ENCODE measurements at places on chromosomes 1 and 21.

GRCh38 chr1:78401148-78401547, 89.6 kb upstream of the PTGFR start:
- no peak for DNase-seq

- no peak for DNase-seq
Observed at GRCh38 chr1:30803562-30803961, 46.0 kb upstream of the LAPTM5 start.

GRCh38 chr1:208158640-208159554, 85.3 kb downstream of the PLXNA2 start:
- peak; percentile 66 for DNase-seq

- DNase-seq = no peak
Observed at GRCh38 chr1:23118957-23119792, 49.5 kb downstream of the LUZP1 start.

DNA sequence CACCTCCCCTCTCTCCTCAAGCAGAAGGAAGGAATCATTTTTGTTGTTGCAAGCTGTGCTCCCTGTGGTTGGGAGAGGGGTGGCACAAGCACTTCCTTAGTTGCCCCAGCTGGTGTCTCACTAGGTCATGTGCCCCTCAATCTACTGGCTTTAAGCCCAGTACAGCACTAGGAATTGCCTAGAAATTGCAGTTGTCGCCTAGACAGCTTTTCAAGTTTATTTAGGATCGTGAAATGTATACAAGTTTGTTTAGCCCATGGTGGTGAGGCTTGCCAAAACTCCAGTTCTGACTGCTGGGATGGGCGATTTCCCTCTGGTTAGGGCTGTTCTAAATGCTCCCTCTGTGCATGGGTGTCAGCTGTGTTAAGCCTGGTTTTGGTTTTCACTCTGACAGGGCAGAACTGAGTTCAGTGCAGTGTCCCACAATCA, 126.8 kb upstream of the ZNF644 start:
- DNase-seq = peak; percentile 65

DNA sequence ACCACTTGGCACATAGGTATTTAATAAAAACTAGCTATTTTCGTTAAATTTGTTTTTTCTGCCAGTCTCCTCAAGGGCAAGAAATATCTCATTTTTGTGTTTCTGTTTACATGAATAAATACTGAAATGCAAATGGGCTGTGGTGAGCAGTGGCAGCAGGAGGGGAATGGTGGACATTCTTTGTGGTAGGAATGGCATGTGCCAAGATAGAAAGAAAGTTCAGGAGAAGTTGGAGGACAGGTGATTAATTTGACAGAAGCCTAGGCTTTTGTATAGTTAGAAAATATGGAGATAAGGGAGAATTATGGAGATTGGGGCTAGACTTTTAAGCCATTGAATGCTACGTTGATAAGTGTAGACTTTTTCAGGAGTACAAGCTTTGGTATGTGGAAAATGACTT, 8.6 kb downstream of the RAP1A start:
- no peak for DNase-seq

GRCh38 chr1:216903382-216903740, 180.1 kb upstream of the ESRRG start:
- peak; percentile 82 for DNase-seq

GRCh38 chr1:226664413-226665101, 74.5 kb downstream of the ITPKB start:
- DNase-seq = peak; percentile 46

GRCh38 chr1:159000625-159001024, 9.1 kb upstream of the IFI16 start:
- DNase-seq = no peak

DNA sequence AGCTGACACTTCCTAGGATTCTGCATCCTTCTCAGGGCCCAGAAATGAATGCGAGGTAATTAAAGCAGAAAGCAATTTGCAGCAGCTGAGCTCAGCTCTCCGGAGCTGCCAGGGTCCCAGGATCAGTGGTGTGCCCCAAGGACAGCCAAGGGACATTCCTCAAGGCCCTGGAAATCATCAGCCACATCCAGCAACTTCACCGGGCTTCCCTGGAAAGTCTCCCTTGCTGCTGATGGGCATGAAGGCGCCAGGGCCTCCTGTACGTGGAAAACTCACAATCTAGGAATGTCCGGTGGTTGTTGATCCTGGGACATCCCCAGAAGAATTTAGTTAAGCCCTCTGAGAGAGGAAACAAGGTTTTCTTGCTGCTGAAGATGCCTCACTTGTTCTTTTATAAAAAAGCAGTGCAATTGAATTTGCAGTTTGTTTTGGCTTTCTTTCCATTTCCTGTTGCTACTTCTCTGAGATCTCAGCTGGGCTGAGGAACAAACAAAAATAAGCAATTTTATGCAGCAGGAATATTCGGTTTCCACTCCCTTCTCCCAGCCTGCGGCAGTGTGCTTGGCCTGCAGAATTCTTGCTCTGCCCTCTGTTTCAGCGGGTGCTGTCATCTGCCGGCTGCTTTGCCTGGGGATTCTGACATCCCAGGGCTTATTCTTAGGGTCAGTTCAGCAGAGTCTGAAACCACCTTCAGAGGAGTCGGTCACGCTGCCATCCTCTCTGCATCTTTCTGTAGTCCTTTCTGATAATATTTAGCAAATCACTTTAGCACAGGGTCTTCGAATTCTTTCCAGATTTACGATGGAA, 85.9 kb downstream of the TCP10L start:
- no peak for DNase-seq

DNA sequence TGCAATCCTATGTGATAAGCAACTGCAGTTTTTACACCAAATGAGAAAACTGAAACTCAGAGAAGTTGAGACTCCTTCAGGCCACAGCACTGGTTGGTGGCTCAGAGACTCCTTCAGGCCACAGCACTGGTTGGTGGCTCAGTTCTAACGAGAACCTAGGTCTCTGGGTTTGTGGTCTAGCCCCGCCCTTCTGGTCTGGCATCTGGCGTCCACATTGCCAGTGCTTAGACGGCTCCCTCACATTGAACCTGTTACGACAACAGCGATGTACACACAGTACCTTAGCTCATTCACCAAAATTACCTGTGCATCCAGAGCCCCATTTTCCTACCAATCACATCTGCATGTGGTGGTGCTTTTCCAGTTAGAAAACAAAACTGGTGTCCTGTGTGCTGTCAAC, 66.1 kb downstream of the NID1 start:
- no peak for DNase-seq

- DNase-seq = no peak
Observed at GRCh38 chr1:77940921-77941570, 37.8 kb downstream of the FUBP1 start.

DNA sequence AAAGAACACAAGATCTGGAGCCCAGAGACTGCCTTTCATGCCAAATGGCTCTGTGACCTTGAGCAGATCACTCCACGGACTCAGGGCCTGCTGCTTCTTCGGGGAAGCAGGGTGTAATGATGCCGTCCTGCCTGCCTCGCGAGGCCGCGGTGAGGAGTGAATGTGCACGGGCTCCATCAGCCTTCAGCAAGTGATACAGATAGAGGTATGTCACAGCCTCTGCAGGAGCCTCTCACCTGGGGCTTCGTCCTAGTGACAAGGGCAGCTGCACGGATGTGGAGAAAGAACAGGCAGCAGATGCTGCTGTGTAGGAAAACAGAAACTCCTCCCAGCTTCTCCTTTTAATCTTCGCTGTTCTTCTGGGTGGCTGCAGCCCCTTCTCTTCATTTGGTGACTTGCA, 127.5 kb downstream of the KCNN3 start:
- no peak for DNase-seq

DNA sequence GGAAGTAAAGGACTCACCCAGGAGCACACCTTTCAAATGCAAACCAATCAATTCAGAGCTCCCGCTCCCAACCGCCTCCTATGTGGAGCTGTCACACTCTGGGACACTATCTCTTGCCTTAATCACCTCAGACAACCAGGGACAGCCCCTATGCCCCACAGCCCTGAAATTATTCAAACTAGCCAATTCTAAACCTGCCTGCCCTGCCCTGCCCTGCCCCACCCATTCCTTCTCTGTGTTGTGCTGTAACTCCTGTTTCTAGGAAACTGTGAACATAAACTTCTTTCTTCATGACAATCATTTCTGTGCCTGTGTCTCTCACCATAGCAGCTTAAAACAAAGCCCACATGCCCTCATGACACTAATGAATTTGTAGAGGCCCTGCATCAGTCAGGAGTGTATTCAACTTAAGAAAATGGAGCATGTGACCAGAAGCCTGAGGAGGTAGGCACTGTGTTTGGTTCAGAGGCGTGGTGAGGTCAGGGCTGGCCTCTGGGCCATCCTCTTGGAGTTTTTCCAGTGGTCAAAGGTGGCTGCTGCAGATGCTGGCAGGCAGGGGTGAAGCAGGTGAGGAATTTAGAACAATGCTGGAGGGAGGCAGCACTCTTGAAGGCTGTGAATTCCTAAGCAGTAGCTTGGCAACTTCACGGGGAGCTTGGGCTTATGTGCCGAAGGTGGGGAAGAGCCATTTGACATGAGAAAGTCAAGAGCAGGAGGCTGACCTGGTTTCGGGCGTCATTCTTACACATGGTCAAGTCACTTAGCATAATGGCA, 74.5 kb downstream of the RHOU start:
- DNase-seq = no peak

DNA sequence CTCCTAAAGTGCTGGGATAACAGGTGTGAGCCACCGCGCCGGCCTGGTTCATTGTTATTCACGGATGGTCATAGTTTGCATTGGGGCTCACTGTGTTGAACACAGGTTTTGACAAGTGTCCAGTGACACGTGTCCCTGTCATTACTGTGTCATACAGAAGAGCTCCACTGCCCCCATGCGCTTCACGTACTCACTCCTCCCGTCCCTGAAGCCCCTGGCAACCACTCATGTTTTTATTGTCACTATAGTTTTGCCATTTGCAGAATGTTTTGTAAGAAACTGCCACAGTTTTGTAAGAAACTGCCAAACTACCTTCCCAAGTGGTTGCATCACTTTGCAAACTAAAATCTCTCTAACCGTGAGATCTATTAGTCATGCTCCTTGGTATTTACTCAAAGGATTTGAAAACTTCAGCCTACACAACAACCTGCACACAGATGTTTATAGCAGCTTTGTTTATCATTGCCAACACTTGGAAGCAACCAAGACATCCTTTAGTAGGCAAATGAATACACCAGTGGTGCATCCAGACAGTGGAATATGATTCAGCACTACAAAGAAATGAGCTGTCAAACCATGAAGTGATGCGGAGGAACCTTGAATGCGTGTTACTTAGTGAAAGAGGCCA, 163.2 kb upstream of the COL6A1 start:
- no peak for DNase-seq

DNA sequence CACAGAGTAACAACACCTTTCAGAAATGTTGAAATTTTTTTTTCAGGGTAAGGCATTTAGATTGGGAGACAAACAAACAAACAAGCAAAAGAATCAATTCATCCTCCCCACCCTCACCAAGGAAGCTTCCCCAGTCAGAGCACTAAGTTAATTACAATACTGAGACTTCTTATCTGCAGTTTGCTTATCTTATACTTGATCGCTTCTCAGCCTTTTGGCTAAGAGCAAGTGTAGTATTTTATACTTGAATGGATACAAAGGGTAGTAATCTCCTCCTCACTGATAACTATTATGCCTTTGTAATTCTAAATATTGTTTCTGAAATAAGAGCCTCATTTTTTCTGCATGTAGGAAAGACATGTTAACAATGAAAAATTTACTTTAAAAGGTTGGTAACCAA, 54.4 kb downstream of the ADAMTS5 start:
- no peak for DNase-seq

GRCh38 chr1:229254910-229255541, 15.9 kb upstream of the RAB4A start:
- peak; percentile 78 for DNase-seq

GRCh38 chr1:230112131-230112701, 45.2 kb downstream of the GALNT2 start:
- no peak for DNase-seq

DNA sequence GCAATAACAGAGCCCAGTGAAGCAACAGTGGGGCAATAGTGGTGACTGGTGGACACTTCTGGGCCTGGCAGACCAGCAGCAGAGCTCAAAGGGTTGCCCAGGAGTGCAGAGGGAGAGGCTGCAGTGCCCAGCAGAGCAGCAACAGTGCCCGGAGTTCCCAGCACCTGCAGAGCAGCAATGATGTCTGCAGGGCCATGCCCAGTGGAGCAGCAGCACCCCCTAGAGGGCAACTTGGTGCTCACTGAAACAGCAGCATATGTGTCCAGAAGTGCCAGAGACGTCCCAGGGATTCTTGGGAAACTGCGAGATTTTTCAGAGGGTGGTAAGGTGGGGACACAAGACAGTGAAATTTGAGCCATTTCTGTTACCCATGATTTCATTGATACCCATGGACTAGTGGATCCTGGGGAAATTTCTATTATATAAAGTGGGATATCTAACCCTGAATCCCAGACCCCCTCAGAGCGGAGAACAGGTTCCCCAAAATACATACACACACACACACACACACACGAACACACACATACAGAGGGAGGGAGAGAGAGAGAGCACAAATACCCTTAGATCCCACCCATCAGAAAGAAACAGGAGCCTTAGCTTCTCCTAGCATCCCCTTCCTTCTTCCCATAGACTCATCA, 156.9 kb upstream of the GJB5 start:
- DNase-seq = peak; percentile 34

DNA sequence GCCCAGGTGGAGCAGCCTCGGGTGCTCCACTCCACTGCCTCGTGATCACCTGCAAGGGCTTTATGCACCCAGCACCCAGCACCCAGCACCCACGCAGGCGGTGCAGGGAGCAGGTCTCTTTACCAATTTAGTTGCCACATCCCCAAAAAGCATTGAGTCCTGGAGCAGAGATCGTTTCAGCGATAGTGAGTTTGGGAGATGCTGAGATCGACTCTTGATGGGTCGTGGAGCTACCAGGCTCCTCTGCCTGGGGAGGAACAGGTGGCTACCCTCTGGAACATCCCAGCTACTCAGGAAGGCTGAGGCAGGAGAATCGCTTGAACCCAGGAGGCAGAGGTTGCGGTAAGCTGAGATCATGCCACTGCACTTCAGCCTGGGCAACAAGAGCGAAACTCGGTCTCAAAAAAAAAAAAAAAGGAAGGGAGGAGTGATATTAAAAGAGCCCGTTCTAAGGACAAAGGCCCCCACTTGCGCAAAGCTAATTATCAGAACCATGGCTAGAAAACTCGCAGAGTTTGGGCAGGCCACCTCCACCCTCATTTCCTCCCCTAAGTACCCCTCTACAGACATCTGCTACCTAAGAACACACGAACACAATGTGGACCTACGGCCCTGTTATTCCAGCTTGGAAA, 106.5 kb upstream of the SLC45A1 start:
- no peak for DNase-seq

Measured in NCI-H69 (cell line).